AG09319 (cell line): ENCODE measurements at places on chromosomes 16 and 17.

DNA sequence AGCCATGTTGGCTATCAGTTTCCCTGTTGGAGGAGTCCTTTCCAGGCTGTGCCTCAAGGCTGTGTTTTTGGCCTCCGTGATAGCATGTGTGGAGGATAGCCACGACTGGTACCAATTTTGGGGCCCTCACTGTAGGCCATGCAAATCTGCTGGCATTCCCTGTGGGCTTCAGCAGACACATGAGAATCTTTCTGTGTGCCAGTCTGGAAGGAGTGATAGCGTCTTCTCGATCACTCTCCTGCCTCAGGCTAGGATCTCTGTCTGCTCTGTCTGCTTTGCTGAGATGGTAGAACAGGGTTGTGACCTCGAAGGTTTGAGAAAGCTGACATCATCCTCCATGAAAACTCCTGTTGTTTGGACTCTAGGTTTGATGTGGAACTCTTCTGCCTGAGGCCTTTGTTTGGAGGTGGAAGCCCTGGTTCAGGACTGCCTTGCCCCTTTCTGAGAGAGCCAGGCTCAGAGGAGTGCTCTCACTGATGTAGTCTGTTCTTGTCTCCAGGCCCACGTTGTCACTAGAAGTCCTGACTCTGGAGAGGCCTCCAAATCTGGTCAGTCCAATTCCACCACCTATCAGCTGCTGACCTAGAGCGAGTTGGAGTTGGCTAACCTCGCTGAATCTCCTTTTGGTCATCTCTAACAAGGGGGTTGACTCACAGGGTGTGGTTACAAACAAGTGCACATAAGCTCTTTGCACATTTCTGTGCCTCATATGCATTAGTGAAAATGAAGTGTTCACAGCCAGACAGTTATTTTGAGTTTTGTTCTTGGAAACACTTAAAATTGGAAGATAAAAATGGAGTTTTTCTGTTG lies 12.1 kb upstream of the EDC4 start:
- DNase-seq: no peak

- DNase-seq: no peak
These were observed 722 bp downstream of the CDC27 start for GRCh38 chr17:47188271-47188875.

- no peak for DNase-seq
These were observed 33.1 kb downstream of the PIPOX start for GRCh38 chr17:29076087-29076486.

- no peak for DNase-seq
These were observed 178.8 kb upstream of the CACNG3 start for GRCh38 chr16:24077292-24077691.

GRCh38 chr17:38920374-38921291 lies 4.8 kb upstream of the LASP1NB start:
- no peak for DNase-seq

- DNase-seq: no peak
These were observed 96.6 kb downstream of the ENGASE start for GRCh38 chr17:79171188-79171587.

DNA sequence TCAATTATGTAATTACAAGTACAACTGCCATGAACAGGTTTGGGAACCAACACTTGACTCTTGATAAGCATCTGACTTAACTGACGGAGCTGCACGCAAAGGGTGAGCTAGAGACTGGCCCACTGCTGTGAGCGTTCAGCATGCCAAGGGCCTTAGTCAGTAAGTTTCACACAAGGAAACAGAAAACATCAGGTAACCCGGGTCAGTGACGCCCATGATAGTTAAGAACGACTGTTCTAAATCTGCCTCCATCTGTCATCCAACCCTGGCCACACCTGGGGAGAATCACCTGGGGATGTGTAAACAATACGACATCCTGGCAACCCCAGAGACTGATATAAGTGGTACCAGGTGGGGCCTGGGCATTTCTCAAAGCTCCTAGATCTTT lies 12.3 kb downstream of the SMIM5 start:
- DNase-seq: no peak

- DNase-seq: no peak
These were observed 16.6 kb downstream of the DGKE start for GRCh38 chr17:56850591-56850990.

GRCh38 chr17:46152423-46152822 lies 40.8 kb downstream of the KANSL1 start:
- no peak for DNase-seq

- DNase-seq: no peak
These were observed 404.1 kb downstream of the CNTNAP4 start for GRCh38 chr16:76681296-76681695.

DNA sequence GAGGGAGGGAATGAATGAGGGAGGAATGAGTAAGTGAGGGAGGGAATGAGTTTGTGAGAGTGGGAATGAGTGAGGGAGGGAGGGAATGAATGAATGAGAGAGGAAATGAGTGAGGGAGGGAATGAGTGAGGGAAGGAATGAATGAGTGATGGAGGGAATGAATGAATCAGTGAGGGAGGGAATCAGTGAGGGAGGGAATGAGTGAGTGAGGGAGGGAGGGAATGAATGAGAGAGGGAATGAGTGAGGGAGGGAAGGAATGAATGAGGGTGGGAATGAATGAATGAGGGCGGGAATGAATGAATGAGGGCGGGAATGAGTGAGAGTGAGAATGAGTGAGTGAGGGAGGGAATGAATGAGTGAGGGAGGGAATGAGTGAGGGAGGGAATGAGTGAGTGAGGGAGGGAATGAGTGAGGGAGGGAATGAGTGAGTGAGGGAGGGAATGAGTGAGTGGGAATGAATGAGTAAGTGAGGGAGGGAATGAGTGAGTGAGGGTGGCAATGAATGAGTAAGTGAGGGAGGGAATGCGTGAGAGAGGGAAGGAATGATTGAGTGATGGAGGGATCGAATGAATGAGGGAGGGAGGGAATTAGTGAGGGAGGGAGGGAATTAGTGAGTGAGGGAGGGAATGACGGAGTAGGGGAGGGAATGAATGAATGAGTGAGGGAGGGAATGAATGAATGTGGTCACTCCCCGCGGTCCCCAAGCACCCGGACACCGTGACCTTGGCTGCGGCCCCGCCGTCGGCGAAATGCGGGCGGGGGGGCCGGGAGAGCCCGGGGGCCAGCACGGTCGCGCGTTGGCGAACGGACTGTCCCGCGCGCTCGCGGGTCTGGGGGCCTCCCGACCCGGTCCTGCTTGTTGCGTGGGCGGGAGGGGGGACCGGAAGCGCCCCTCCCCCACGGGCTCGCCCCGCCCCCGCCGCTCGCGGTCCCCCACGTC lies 1.1 kb upstream of the UBE2I start:
- DNase-seq: no peak

DNA sequence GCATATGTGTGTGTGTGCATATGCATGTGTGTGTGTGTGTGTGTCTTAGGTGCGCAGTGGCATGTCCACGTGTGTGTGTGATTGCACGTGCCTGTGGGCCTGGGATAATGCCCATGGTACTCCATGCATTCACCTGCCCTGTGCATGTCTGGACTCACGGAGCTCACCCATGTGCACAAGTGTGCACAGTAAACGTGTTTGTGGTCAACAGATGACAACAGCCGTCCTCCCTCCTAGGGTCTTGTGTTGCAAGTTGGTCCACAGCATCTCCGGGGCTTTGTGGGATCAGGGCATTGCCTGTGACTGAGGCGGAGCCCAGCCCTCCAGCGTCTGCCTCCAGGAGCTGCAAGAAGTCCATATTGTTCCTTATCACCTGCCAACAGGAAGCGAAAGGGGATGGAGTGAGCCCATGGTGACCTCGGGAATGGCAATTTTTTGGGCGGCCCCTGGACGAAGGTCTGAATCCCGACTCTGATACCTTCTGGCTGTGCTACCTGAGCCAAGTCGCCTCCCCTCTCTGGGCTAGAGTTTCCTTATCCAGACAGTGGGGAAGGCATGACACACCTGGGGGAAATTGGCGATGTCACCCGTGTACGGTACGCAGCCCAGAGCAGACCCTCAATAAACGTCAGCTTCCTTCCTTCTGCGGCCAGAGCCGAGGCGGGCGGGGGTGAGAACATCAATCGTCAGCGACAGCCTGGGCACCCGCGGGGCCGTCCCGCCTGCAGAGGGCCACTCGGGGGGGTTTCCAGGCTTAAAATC lies 47.6 kb downstream of the IL21R start:
- DNase-seq: no peak

DNA sequence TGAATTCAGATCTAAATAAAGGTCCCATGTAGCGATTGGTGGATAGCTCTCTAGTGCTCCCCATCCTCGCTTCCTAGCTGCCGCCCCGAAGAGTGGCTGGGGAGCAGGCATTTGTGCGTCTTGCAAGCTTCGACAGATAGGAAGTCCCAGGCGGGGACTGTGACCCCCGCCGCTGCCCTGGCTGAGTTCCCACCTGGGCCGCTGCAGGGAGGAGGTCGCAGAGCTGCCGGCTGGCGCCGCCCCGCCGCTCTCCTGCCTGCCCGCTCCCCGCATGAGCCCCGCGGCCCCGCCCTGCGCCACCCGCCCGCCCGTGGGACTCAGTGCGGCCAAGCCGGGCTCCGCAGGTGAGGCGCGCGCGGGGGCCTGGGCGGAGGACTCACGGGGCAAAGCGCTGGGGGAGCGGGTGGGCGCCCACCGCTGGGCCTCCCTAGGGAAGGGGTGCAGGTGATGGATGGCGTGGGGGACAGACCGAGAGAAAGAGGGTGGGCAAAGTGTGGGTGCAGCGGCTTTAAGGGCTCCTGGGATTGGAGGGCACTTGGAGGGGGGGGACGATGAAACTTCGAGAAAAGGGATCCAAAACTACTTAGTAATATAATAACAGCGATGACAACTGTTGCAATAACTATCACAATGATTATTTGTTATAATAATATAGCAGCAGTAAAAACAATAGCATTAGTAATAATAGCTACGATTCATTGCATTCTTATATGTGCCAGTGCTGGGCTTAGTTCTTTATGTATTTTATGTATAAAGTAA lies at the start of gene OTOA:
TSS of gene OTOA (plus strand) at position 80 of the 759 bp plus-strand sequence. CDS start 14,547 bp downstream, outside the sequence.
- no peak for DNase-seq

DNA sequence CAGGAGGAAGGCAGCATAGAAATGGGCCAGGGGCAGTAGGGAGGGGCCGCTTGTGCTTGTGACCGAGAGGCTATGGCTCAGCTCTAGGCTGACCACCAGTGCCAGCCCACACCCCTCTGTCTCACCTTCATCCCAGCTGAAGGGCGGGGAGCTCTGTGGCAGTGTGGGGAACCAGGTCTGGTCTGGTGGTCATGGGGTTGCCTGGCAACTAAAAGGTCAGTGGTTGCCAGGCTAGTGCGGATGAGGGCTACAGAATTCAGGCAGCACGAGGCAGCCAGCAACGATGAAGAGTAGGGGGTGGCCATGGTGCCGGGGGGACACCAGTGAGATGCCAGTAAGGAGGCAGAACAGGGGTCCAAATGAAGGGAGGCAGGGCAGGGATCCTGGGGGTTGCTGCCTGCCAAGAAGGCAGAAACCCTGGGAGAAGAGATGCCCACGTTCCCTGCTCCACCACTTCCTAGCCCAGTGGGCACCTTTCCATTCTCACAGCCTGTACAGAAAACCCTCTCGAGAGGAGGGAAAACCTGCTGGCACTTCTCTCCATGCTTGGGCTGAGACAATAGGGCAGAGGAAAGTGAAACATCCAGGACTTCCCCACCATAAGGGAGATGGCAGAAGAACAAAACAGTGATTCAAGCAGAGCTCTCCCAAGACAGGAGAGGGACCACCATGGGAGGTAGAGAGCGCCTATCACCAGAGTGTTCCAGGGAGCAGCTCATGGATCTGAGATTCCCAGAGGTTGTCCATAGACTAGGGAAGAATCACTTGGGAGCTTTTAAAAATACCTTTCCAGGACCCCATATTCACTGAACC lies 39.7 kb downstream of the SRCIN1 start:
- DNase-seq: no peak

DNA sequence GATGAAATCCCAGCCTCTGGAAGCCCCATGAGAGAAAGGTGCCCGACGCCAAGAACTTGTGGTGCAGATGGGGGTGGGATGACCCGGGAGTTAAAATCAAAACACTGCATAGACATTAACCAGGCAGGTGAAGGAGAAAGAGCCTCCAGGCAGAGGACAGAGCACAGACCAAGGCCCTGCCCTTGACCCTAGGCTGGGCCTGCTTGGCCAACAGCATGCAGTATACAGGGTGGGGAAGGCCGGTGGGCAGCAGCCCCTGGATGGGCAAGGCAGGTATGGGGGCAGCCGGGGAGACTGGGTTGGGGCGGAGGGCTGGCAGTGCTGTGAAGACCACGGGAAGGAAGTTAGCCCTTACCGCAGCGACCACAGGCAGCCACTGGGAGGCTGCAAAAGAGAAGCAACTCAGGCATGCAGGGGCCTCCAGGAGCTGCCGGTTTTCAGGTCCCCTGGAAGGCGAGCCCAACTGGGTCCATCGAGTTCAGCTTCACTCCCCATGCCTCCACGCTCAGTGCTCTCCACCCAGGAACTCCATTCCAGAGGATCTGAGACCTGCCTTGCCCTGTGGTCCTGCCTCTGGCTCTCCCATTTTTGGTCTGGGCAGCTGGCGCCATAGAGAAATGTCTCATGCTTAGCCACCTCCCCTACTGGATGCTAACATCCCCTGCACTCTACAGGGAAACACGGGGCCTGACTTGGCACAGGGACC lies 81.2 kb downstream of the C16orf95 start:
- DNase-seq: no peak

DNA sequence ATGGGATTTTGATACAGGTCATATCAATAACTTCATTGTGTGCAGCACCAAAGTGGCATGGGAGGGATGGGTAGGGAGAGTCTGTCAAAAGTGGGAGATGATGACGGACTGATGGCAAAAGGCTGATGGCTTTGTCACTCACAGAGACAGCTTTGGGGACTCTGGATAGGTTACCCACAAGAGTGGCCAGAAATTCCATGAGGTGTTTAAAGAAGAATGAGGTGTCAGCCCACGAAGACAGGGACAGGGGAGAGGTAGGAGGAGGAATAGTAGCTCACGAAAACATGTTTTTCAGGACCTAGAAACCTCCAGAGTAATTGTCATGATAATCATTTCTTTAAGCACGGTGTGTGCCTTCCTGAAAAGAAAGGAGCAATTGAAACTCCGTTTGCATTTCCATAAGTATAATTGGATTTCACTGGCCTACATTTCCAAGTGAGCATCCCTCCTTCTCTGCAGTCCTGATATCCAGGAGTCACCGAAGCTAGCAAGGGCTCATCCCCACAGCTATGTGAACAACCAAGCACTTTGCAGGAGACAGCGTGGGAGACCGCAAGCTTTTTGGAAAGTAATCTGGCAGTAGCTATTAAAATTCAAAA lies 60.0 kb downstream of the HSD17B2 start:
- no peak for DNase-seq

DNA sequence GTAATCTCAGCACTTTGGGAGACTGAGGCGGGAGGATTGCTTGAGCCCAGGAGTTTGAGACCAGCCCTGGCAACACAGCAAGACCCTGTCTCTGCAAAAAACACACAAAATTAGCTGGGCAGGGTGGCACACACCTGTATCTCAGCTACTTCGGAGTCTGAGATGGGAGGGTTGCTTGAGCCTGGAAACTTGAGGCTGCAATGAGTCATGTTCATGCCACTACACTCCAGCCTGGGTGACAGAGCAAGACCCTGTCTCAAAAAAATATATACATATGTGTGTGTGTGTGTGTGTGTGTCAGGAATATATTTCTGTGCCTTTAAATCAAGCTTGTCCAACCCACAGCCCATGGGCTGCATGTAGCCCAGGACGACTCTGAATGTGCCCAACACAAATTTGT lies 55.2 kb downstream of the CRISPLD2 start:
- no peak for DNase-seq

GRCh38 chr16:28133666-28134065 lies 70.2 kb upstream of the GSG1L start:
- DNase-seq: no peak

- DNase-seq: no peak
These were observed 223.6 kb downstream of the XYLT1 start for GRCh38 chr16:17246974-17247732.

GRCh38 chr16:27211026-27211425 lies 7.7 kb downstream of the KDM8 start:
- DNase-seq: no peak

GRCh38 chr16:30623536-30624283 lies 13.5 kb upstream of the ZNF689 start:
- no peak for DNase-seq
